ENCODE measurements at places on chromosomes 3 and 15. TPM values are rescaled to one million over a fixed set of nuclear protein-coding genes. Genes with fewer than 3 reads are reported as not detected.

- DNase-seq = peak; percentile 23
These were observed 39.4 kb downstream of the RAB6B start for GRCh38 chr3:133856316-133856715.

GRCh38 chr15:90214553-90215196, 13.5 kb downstream of the SEMA4B start:
- DNase-seq = no peak

DNA sequence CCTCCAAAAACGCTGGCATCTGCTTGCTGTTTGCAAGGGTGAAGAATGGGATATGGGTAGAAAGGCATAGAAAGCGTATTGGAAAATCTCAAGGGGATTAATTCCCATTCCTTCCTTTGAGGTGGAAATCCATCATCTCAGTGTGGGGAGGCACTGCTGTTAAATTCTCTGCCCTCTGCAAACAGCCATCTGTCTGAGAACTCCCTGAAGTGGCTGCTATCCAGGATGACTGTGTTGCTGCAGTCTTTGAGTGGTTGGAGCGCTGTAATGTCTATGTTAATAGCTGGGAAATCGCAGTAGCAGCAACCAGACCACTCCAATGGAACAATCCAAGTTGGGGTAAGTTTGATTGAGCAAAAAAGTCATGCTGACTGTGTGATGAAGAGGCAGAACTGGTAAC, 625.9 kb downstream of the NLGN1 start:
- DNase-seq = peak; percentile 7

GP5 gene
- 0.49 TPM for total RNA-seq

GRCh38 chr15:73751899-73752805, 999 bp downstream of the INSYN1 start:
- no peak for DNase-seq

GRCh38 chr3:141360888-141361598, 7.3 kb upstream of the ZBTB38 start:
- peak; percentile 92 for DNase-seq

NANOGP8 gene
- not detected for total RNA-seq

DNA sequence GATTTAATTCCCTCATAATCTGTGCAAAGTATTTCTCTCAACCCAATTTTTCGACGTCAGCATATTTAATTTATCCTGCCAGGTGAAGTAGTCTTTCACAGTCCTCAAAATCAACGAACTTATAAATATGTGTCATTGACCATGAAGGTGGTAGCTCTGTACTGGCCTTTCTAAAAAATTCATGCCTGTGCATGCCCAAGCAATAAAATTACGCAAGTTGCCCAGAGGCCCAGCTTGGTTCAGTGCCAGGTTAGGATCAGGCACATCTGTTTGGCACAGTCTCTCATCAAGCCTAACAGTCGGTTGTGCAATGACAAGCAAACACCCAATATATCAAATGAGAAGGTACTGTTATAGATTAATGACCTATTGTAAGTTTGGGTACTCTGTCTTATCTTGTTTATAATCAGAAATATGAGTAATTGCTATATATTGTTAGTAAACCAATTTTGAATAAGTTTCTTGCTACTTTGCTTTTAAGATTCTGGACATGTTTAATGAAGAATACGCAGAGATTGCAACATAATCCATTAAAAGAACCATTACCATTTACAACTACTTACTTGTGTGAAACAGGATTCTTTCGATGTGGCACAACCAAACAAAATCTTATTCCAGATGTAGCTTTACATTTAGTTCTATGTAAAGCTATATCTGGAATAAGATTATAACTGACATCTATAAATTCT, 159.0 kb upstream of the IL12A start:
- peak; percentile 77 for DNase-seq

ACKR4 gene
- 11.4 TPM for total RNA-seq

GRCh38 chr15:31081588-31082250, 19.8 kb downstream of the TRPM1 start:
- no peak for DNase-seq

DNA sequence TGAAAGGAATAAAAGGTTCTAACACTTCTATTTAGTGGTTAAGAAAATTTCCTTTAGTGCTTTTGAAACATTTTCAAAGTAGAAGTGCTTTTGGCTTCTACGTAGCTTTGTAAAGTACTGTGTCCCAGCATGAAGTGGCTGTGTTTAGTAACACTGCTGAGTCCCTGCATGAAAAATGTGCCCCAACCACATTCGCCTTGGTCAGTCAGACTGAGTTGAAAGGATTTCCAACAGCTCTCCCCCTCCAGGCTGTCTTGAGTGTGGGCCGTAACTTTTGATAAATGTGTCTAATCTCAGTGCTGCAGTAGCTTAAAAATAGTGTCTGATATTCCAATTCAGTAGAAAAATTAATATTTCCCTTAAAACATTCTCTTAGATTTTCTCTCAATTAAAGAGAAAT, 115.0 kb downstream of the NR1D2 start:
- DNase-seq = peak; percentile 40

KCNAB1 gene
- total RNA-seq = 9.2 TPM

DNA sequence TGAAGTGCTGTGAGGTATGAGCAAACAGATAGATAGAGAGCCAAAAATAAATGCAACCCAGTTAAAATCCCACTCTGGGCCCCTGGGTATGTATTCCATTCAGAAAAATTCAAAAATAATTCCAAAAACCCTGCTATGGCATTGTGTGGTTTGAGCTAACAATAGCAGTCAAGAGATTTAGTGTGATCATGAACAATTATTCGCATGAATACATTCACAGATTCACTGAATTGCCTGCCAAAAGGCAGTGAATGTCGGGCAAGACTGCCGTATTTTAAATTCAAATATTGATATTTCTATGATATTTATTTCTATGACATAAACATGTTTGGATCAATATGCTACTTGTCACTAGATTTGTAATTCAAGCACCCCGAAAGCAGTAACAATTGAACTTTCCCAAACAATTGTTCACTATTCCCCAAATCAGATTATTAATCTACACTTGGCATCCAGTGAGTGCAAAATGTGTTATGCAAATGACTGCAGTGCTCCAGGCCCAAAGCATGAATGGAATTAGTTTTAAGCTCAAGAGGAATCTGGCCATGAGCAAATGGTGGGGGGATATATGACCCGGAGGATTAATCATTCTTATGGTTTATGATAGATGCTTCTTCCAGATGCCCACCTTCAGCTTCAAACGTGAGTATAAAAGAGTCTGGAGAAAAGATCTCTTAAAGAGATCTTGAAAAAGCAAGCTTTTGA, 417.0 kb upstream of the MEIS2 start:
- DNase-seq = no peak

DNA sequence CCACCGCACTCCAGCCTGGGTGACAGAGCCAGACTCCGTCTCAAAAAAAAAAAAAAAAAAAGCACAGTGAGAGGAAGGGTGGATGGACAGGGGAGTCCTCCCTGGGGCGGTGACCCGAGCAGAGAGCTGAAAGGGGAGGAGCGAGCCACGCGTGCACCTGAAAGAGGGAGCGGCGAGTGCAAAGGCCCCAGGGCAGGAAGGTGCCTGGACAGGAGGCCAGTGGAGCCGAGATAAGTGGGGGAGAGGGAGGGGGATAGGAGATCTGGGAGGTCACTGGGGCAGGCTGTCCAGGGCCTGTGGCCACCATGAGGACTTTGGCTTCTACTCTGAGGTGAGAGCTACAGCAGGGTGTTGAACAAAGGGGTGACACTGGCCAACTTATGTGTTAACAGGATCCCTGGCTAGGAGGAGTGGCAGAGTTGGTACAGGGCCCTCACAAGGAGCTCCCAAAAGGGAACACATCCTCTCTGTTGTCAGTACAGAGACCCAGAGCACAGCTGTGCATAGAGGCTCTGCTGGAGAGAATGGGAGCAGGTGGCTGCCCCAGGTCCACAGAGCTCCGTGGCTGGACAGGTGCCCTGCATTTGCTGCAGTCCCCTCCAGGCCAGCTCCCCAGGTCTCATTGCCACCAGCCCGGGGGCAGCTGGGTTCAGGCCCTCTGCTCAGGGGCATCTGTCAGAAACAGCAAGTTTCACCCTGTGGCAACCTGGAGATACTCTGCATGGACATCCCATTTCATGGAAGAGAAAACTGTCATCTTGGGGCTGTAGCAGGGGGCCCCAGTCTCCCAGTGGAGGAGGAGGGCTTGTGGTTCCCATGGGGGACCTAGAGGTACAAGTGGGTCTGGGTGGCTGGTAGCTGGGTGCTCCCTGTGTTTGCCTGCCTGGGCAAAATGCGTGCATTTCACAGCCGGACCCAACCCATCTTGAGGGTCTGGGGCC, 28.5 kb downstream of the FBLN2 start:
- DNase-seq = no peak

Data from fibroblast of the aortic adventitia (primary cell).